ENCODE measurements at places on chromosomes 16 and 17.

DNA sequence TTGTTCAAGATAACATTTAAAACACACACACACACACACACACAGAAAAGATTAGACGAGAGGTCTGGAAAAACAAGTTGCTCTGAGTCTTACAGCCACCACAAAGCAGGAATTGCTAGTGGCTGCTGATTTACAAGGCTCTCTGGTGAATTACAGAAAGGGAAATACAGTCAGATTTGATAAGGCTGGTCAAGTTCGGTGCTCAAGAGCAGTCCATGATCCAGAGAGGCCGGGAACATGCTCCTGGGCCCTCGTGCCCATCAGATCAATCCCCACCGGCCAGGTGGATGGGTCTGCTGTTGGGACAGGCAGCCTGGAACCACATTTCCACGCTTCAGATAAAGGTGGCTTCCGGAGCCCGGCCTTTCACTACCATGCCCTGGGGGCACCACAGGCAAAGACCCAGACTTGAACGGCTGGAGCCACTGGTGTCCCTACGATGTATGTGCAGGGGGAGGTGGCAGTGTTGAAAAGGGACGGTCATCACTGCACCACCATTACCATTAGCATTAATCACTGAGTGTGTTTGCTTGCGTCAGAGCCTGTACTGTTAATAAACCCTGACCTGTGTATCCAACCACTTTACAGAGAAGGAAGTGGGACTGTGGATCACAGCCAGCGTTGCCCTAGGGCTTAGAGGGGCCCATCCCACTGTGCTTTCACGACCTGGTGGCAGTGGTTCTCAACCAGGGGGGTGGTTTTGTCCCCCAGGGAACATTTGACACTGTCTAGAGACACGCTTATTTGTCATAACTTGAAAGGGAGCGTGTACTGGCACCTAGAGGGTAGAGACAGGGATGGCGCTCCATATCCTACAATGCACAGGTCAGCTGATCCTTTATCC is 95.1 kb downstream of the XYLT1 start:
- no peak for DNase-seq

DNA sequence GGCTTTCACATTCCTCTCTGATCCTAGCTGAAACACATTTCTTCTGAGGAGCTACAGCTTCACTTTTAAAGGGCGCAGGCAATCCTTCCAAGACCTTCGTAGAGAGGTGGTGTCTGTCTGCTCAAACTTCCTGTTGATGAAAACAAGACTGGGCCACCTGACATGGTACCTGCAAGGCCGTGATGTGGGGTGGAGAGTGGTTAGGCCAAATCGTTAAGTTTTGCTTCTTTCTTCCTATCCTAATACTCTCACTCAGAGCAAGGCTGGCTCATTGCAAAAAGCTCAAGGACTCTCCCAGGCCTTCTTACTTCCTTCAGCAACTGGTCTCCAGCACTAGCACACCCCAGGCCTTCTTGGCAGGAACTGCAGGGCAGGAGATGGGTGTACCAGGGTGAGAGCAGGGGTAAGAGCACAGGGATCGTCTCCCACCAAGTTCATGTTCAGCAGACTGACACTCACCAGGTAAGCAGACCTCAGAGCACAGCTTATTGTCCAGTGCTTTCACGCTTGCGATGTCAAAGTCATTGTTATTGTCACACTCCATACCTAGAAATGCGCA is 10.9 kb upstream of the FOXJ1 start:
- DNase-seq, result no peak

DNA sequence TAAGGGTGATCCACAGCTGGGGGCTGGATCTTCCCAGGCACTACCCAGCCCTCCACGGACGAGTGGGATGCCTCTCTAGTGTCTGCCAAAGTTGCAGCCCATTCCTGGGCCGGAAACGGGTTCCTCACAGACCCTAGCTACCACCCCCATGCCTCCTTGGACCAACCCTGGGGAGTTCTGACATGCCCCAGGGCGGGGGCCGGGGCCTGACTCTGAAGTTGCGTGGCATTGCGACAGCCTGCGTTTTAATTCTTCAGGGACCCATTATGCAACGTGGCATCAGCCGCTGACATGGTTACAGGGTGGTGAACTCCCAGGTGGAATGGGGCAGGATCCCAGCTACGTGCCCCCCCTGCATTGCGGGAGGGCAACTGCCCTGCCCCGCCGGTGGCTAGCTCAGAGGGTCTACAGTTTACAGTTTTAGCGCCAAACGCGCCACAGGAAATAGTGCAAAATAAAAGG is 2.7 kb downstream of the CBX4 start:
- no peak for DNase-seq

GRCh38 chr16:22888791-22889190 is 74.8 kb downstream of the HS3ST2 start:
- no peak for DNase-seq

- peak; percentile 29 for DNase-seq
Measured at GRCh38 chr17:29593591-29594518, 923 bp downstream of the ANKRD13B start.

All from amygdala (tissue), 56 donors.